ENCODE measurements at places on chromosomes 12 and 14.

DNA sequence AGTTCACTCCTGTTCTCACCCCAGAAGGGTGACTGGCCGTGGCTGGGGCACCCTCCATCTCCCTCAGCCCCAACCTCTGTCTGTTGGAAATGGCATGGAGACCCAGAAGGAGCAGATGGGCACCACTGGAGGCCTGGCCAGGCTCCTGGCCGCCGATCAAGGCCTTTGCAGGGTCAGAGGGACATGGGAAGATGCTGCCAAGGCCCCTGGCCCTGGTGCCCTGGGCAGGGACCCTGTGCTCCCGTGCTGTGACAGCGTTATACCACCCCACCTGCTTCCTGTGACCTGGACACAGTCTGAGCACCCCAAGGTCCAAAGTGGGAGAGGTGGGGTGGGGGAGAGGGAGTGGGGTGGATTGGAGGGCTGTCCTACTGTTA is 3.5 kb downstream of the INF2 start:
- DNase-seq: no peak

- DNase-seq: no peak
These were observed 77.6 kb upstream of the DACT1 start for GRCh38 chr14:58560208-58560607.

GRCh38 chr14:84750763-84751554 is 779.0 kb upstream of the FLRT2 start:
- no peak for DNase-seq

DNA sequence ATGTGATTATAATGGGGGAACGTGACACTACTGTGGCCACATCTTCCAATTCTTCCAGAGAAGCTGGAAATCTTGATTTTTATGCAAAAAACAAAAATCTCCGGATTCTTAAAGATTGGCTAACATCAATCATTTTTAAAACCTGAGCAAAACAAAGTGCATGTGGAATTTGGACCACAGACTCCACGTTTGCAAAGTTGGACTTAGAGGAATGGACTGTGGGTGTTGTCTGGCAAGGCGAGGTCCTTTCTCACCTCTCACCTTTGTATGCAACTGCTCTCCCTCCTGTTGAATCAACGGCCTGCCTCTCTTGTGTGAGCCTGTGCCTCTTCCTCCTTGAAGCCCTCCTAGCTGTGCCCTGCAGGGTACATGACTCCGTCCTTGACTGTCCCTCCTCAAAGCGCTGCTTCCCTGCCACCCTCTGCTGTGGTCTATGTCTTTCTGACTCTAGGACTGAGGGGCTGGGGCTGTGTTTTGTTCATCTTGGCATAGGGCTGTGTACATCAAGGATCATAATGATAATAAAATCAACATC is 122.4 kb downstream of the PHETA1 start:
- DNase-seq: no peak

- DNase-seq: no peak
These were observed 3.8 kb downstream of the MCRS1 start for GRCh38 chr12:49563951-49564685.

- no peak for DNase-seq
These were observed 261.9 kb downstream of the RAD51B start for GRCh38 chr14:68081489-68081888.

- DNase-seq: no peak
These were observed 336.9 kb downstream of the DUSP6 start for GRCh38 chr12:89015419-89015818.

DNA sequence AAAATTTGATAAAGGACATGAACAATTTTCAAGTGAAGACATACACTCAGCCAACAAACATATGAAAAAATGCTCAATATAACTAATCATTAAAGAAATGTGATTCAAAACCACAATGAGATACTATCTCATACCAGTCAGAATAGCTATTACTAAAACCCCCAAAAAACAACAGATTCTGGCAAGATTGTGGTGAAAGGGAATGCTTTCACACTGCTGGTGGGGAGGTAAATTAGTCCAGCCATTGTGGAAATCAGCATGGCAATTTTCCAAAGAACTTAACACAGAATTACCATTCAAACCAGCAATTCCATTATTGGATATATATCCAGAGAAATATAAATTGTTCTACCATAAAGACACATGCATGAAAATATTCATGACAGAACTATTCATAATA is 18.7 kb upstream of the TAS2R14 start:
- DNase-seq: no peak

GRCh38 chr14:73696466-73697400 is 17.5 kb downstream of the PNMA1 start:
- peak; percentile 18 for DNase-seq

DNA sequence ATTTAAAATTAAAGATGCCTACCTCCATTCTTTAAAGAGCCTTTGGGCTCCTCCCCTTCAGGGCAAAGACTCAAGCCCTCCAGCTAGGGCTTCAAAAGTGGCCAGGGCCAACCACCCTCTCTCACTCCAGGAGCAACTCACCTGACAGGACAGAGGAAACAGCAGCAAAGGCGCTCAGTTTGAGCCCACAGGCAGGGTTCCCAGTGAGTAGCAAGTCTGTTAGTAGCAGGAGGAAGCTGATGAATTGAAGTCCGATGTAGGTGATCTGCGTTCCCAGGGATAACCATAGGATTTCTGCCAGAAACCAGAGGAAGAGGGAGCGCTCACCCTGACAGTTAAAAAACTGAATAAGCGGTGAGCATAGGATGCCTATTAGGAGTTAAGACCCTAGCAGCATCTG is 15.7 kb downstream of the GSG1 start:
- no peak for DNase-seq

DNA sequence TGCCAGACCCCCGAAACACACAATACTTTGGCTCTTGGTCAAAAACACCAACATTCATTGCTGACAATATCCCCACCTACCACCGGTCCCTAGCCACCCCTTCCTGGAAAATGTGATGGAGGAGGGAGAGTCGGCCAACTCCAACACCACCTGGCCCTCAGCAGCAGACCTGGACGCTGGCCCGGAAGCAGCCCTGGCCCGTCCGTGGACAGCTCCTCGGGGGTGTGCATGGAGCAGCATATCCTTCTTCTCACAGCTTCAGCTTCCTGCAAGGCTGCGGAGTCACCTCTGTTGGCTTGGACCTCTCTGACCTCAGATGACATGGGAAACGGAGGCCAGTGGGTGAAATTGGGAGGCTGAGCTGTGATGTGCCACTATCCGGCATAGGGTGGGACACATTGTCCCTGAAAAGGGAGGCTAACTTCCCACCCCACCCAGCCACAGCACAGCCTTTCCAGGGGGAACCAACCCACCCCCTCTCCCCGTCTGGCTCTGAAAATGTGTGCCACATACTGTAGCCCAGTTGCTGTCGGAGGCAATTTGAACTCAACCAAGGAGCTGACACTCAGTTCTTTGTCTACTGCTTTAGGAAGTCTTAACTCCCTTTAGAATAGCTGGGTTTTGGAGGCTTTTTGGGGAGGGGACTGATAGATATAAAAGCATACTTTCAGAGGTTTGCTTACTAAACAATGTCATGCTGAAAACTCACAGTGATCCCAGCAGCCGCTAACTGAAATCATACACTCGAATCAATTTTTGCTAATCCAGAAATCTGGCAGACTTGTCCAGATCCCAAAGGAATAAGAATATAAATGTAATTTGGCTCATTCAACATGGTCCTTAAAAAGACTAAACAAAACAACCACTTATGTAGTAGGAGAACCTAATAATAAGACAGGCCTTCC is 43.1 kb upstream of the LTA4H start:
- DNase-seq: no peak

DNA sequence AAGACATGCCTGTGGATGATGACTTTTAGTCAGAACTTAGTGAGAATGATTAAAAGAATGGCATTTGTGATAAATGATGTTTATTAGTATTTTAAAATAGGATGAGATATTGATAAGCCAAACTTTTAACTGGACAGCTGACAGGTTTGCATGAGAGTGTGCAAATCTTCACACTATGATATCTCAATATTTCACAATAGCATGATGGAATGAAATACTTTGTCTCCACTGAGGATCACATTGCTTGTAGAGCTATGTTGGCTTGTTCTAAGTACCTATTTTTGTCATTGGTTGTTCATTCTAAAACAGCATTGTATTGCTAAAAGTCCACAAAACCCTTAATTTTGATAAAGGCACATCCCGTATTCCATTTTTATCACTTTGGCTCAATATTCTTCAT is 322.1 kb downstream of the ACSS3 start:
- no peak for DNase-seq

- DNase-seq: no peak
These were observed 410.3 kb downstream of the FOXG1 start for GRCh38 chr14:29176876-29177275.

- DNase-seq: no peak
These were observed 635.4 kb downstream of the VRK1 start for GRCh38 chr14:97432586-97432985.

DNA sequence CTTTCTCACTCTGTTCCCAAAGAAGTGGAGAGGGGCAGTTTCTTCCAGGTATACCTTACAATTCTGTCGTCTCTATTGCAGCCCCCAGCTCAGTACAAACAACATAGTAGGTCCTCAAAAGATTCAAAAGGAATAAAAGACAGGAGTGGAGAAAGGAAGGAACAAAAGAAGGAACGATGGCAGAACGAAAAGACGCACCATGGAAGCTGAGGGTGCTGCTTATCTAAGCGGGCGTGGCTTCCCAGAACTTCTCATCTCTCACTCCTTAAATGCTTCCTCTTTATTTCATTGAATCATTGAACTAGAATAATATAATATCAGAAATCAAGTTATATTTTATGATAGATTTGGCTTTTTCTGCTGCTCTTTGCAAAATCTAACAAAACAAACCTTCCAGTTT is 13.7 kb upstream of the LTA4H start:
- DNase-seq: no peak

- no peak for DNase-seq
These were observed 38.2 kb upstream of the MTHFD1 start for GRCh38 chr14:64349741-64350490.

DNA sequence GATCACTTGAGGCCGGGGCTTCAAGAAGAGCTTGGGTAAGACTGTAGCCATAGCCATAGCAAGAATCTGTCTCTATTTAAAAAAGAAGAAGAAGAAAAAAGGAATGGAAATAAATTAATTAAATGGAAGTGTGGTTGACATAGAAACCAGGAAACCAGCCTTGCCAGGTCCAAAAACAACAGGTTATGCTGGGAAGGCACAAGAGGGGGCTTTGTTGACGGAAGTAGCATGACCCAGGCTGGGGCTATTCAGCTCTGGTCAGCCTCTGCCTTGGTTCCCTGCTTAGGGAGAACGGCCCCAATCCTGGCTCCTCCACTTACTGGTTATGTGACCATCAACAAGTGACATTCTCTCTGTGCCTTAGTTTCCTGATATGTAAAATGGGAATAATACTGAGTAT is 14.4 kb upstream of the GPR68 start:
- no peak for DNase-seq

DNA sequence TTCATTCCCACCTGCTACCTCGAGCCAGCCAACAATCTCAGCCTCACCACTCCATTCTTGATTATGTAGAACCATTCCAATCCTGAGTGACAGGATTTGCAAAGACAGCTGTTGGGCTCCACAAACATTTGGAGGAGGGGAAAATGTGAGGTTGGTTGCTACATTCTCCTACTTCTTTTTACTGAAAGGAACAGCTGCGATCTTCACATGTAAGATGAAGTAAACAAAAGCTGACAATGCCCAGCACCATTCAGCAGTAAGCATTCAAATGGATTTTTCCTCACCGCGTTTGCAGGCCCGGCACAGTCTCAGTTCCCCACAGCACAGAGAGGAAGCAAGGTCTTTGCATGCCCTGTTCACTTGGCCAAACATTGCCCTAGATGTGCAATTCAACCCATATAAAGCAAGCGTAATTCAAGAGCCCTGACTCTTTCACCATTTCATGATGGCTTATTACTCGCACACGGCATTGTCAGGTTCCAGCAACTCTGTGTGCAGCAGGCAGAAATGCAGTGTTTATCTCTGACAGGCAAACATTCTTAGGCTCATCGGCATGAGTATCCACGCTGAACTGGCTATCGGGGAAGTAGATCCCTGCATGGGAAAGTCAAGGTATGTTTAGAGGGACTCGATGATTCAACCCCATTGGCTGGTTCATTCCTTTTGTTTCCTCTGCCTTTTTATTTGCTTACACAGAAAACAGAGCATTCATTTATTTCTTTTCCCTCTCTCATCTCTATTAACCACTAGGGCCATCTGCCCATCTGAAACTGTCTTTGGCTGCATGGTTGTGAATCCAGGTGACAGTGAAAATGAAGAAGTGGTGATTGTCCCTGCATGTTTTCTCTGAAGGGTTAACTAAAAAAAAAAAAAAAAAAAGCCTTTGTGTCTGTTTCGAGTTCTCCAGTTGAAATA is 236.1 kb upstream of the PLEKHG7 start:
- no peak for DNase-seq

GRCh38 chr14:102403028-102403427 is 40.3 kb downstream of the TECPR2 start:
- DNase-seq: no peak

- DNase-seq: no peak
These were observed 117.4 kb downstream of the KTN1 start for GRCh38 chr14:55697414-55697861.

DNA sequence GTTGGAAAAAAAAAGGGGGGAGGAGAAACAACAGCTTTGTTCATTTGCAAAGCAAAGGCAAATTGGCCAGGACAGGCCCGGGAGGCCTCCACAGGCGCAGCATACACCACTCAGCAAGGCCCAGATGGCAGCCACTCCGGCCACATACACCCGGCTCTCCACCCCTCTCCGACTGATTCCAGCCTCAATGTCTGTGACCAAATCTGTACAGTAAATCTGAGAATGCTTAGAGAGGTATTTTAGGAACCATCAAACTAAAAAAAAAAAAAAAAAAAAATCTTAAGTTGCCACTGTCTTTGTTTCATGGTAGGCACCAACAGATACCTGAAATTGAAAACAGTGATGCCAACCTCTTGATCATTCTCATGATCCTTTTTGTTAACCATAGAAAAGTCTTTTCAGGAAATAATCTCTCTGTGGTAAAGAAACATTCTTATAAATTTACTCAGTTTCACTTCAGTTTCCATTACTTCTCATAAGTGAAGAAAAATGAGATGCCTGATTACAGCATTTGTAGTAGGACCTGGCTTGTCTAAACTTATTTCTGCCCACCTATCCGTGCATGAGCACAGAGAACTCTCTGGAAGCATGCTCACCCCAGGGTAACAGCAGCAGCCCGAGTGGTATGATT is 20.2 kb downstream of the VPS37B start:
- no peak for DNase-seq

Data from stimulated activated CD4-positive, alpha-beta T cell treated with anti-CD3 and anti-CD28 coated beads, Interleukin-4, amount 100 ng/mL, for 24 hours (primary cell).